ENCODE measurements at places on chromosomes 5 and 9.

GRCh38 chr9:129109537-129109903 lies 1.1 kb downstream of the CRAT start:
- DNase-seq, result peak; percentile 71

DNA sequence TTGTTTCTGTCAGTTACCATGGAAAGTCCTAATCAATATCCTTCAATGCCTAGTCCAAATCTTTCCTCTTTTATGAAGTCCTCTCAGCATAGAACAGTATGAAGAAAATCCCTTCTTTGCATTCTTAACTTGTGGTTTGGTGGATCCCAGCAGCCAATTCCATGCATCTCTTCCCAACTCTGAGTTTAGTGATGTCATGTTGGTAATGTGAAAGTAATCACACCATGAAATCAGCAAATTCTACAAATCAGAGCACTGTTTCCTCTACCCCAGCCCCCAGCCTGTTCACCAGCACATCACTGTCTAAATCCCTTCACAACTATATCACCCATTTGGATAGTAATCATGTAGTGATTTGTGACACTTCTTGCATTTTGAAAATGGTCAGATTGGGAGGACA lies 4.7 kb upstream of the C1QTNF2 start:
- DNase-seq, result no peak

DNA sequence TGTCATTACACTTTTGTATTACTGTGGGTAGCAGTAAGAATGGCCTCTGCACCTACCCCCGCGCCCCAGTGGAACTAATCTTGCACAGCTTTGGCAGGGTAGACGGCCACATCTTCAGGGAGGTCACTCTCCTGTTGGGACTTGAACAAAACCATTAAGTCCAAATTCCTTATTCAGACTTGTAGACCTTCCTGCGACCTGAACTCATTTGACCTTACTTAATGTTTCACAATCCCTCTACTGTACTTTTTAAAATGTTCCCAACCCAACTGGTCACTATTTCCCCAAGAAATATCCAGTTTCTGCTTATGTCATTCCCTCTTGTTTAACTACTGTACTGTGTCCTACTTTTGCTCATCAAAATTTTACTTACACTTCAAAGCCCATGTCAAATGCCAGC lies 5.3 kb upstream of the FAM120AOS start:
- no peak for DNase-seq

DNA sequence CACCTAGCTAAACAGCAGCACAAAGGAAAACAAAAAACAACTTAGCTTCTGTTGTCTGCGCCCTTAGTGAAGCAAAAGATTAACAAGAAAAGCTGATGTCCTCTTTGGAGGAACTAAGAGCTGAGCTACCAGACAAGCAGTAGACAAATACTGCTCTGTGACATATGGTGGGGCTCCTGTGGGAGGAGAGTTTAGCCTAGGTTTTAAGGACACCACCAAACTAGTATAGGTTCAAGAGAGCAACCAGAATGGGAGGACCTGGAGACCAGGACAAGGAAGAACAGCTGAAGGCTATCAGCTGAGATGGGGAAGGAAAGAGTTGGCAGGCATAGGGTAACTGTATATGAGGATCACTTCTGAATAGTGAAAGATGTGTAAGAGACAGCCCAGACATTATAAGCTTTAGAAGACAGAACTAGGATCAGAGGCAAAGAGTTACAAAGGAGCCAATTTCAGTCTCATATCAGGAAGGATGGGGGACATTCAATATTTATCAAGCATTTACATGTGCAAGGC lies 27.2 kb downstream of the FBXW2 start:
- DNase-seq, result no peak

DNA sequence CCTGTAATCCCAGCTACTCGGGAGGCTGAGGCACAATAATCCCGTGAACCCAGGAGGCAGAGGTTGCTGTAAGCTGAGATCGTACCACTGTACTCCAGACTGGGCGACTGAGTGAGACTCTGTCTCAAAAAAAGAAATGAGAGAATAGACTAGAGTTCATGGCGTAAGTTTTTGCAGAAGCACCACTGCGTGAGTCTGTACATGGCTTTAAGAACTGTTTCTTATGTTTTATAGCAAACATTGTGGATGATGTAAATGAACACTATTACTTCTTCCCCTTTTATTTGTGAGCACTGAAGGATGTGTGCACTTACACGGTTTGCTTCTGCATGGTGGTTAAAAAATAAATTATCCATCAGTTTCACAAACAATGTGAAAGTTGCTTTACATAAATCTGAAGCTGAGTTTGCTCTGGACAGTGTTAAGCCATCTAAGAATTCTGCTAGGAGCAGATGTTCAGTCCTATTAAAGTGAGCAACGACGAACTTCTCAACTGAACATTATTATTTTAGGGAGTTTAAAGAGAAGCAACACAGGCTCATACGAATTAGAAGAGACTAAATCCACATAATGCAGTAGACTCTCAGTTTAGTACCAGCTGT lies 52.5 kb downstream of the ZFAND5 start:
- DNase-seq, result no peak

Measured in AML-193 (cell line).